Stimulated activated memory B cell treated with anti-CD40 and anti-IgM and Interleukin-4, amounts not matched to agents 10 μg/mL and 1 μg/mL and 100 μg/mL, for 72 hours (primary cell): ENCODE measurements at places on chromosomes 4 and X.
A peak's percentile ranks its signal among the peaks of the same experiment; 100 is the strongest.

DNA sequence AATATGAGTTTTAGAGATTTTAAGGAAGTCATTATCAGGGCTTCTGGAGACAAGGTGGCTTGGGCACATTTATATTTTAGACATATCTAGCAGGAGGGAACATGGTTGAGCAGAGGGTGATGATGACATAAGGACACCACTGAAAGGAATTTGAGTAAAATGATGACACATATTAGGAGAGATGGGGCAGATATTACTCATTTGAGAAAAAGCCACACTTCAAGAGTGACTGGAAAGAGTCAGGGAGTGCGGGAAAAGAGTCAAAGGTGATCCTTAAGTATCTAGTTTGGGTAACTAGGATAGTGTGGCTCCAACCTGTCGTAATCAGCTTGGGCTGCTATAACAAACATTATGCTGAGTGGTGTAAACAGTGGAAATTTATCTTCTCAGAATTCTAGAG lies 377.7 kb downstream of the PACRGL start:
- no peak for ATAC-seq

DNA sequence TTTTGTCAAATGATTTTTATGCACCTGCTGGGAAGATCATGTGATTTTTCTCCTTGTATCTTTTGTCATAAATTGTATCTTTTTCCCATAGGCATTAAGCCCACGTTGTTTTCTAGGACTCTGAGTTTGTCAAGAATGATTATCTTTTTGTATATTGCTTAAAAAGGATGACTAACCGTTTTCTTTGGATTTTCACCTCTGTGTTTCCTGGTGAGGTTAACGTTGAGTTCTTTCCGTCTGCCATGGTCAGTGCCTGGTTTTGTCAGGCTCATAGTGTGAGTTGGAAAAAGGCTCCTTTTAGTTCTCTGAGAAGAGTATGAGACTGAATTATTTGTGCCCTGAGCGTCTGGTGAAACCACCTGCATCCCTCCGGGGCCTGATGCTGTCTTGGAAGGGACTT lies 21.9 kb downstream of the PCGF3 start:
- no peak for ATAC-seq

GRCh38 chr4:910366-911091 lies 21.6 kb downstream of the GAK start:
- no peak for ATAC-seq

GRCh38 chr4:1693131-1693896 lies 9.2 kb upstream of the FAM53A start:
- peak; percentile 83 for ATAC-seq

DNA sequence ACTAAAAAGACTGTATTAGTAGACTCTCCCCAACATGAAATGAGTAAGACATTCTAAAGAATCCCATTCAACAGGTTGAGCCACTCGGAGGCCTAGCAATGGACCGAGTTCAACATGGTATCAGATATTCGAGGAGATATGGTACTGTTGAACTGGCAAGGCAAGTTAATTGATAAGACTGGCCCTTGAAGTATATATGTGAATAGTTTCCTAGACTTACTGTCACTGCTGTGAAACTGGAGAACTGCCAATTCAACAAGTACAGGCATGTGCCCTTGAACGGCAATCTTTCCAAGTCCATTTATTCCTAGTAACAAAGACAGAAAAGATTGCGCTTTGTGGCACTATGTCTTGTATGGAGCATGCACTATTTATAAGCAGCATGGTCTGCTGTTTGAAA lies 24.4 kb downstream of the FAT1 start:
- no peak for ATAC-seq

GRCh38 chrX:40107291-40108161 lies 9.8 kb upstream of the BCOR start:
- ATAC-seq: no peak
